HS-5 (cell line): ENCODE measurements at places on chromosomes 7 and 10.

- DNase-seq = no peak
Observed at GRCh38 chr7:146423446-146423845, 306.8 kb downstream of the CNTNAP2 start.

DNA sequence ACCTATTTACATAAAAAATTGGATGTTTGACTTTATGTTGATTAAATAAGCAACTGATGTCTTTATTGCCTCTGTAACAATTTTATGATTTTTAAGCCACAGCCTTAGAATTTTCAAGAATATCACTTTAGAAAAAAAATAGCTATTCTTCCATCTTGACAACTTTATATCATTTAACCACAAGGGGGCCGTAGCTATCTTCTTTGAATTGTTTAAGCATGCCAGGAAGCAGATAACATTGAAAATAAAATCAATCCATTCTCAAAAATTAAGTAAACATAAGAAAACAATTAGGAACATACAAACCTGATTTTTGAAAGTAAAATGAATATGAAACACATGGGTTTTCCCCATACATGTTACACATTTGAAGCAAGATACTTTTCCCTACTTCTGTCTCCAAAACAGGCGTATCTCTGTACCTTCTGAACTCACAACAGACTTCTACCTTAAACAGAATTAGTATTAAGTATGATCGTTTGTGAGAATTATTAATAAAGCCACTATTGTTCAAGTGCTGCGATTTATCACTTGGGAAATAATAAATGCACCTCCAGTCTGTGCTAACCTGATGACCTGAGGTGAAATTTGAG is 209.0 kb downstream of the CACNA2D1 start:
- peak; percentile 16 for DNase-seq

DNA sequence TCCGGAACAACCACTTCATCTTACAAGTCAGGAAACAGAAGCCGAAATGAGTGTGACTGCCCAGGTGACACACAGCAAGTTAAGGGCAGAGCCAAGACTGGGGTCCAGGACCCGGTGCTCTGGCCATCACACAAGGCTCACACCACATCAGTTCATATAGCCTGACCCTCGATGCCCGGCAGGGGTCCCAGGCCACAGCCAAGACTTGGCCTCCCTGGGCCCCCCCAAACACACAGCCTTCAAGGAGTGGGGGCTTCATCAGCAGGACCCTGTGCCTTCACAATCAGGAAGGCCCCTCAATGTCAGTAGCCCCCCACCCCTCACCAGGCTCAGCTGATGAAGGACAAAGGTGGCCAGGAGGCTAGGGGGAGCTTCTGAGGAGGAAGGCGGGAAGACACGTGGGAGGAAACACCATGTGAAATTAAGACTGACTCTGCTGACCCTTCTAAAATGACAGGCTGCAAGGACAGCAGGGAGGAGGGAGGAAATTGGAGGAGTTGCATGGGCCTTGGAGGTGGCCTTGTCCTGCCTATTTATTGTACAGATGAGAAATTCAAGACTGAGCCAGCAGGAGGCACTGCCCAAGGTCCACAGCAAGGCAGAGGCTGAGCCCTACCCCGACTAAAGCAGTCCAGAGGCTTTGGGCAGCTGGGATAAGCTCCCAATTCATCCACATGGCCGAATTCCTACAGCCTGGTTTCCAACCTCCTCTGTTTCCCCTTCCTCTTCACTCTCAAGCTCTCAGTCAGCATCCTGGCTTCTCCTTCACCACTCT is 216.1 kb upstream of the ZMIZ1 start:
- no peak for DNase-seq

- no peak for DNase-seq
Observed at GRCh38 chr7:92242972-92243371, 2.7 kb downstream of the KRIT1 start.

GRCh38 chr7:116653204-116653603 is 18.8 kb upstream of the MET start:
- DNase-seq = peak; percentile 13

DNA sequence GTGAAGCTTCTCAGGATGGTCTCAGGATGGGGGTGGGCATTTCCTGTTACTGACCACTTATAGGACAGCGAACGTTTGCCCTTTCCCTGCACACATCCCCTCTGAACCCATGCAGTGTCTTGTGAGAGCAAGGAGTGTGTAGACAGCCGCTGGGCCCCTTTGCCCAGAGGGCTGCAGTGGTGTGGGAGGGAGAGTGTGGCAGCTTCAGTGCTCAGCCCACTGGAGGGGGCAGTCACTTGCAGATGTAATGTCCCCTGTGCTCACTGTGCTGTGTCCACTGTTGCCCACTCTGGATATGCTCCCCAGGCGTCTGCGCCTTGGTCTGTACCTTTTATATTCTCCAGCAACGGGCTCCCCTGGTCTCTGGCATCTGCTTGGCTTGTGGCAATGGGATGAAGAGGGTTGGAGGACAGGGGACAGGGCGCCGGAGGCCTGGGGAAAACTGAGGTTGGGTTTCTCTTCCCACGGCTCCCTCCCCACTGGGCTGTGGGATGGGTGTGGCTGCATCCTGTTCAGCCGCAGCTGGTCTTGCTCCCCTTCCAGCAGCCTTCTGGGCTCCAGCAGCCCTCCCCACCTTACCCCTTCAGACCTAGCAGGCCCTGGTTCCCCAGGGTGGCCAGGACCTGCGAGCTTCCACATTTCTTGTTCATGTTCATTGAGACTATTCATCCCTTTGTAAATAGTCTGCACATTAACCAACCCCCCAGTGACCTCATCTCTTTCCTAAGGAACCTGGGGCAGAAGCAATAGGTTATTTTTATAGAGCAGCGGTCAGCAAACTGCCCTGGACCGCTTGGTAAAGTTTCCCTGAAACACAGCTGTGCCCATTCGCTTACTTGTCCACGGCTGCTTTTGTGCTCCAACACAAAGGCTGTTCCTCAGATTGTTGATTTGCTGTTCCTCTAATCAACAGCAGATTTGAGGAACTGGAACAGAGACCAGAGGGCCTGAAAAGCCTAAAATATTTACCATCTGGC is 6.1 kb downstream of the ZNF789 start:
- DNase-seq = no peak

- no peak for DNase-seq
Observed at GRCh38 chr10:94225589-94225988, 137.2 kb downstream of the NOC3L start.

- no peak for DNase-seq
Observed at GRCh38 chr7:76241141-76241540, 39.4 kb downstream of the SRRM3 start.
